ENCODE measurements at places on chromosomes 11 and 22.

- DNase-seq: no peak
Observed at GRCh38 chr22:19194766-19195536, 16.4 kb upstream of the SLC25A1 start.

DNA sequence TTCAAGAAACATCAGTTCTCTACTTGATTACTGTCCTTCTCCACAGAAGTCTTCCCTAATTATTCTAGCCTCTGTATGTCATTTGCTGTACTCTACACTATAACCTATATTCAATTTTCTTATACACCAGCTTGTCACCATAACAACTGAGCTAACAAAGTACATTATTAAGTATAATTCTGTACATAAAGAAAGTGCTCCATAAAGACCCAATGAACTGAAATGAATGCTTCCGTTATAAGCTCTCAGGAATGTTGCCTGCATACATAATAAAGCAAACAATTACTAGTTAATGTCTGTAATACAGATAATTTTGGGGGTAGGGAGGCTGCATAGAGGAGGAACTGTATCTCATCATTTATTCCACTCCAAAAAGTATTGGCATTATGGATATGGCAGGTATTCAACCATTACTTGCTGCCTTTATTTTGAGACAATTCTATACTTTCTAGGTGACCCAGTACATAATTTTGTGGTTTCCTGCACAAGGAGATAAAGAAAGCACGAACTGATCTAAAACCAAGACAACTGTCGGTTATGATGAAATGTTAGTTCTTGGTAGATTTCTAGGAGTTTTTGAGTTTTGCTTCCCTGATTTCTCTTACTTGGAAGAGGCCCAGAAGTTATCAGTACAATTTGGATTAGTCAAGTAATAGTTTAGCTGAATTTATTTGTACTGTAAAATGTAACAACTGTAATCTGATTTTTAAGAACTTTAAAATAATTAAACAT, 202.5 kb downstream of the SBF2 start:
- DNase-seq: no peak

DNA sequence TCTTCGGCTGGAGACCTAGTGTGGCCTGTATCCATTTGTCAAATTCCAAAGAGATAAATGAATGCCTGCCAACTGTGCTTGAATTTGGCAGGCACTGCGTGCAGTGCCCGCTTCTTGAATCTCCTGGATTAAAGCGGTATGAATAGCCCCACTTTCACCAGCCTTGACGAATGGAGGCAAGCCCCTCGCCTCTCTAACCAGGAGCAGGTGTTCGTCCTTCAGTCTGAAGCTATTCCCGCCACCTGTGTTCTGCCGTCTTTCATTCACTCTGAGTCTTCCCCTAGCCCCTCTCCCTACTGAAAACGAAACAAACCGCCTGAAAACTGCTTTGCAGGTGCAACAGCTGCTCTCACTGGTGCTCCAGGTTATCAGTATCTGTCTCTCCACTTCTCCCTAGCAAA, 11.2 kb downstream of the NLRP14 start:
- DNase-seq: no peak

DNA sequence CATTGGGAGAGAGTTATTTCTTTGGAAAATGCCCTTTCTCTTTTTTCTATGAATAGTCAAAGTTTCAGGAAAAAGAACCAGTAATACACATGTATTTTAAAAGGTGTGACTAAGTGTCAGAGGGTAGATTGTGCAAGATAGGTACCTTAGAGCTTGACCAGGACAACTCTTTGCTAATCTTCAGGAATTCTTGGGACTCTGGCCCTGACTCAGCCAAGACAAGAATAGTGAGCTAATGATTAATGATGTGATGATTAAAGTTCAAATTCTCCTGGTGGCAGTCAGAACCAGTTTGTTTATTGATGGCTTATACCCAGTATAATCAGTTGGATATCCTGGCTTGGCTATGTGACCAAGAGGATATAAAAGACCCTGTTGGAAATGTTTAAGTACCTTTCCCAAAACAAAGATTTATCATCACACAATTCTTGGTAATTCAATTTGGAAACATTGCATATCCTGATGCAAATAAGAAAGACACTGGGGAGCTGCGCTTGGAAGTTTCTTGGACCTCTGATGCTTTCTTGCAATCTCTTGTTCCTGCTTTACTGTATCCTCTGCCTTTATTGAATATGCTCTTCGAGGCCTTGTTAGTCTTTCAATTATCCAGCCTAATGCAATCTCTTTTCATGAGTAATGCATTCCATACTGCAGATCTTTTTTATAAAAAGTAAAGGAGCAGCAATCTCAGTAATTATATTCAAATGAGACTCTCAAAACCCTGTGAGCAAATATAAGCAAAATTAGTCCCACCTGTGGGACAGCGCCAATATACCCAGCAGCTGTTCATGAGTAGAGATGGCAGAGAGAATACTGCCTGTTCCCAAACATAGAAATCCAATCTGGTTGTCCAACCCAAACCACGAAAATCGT, 48.0 kb upstream of the CEP126 start:
- no peak for DNase-seq

GRCh38 chr22:24355574-24355973, 71.8 kb upstream of the ADORA2A start:
- DNase-seq: no peak

GRCh38 chr22:49660321-49660720, 167.4 kb downstream of the BRD1 start:
- DNase-seq: no peak

GRCh38 chr11:120601536-120601935, 90.0 kb downstream of the GRIK4 start:
- no peak for DNase-seq
